ENCODE measurements at places on chromosomes 3 and 15. TPM values are rescaled to one million over a fixed set of nuclear protein-coding genes. Genes with fewer than 3 reads are reported as not detected.
A peak's percentile ranks its signal among the peaks of the same experiment; 100 is the strongest.

DNA sequence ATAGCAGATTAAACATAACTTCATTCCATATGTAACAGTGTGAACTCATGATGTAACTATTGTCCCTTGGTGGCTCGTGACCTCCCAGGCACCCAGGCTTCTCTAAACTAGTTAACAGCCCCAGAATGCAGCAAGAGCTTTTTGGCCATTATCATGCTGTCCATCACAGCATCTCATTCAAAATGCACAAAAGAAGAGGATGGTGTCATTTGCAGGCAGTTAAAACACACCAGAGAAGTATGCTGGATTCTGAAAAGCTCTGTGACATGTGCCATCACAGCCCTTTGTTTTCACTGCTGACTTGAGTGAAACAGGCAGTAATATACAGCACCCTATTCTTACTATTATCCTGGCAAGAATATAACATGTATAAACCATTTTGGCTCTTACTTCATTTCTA, 117.6 kb upstream of the CHMP2B start:
- no peak for DNase-seq
- H3K27ac ChIP-seq, result no peak overlapping the region
- H3K4me1 ChIP-seq, result no peaks in the 10 kb centered on the region
- no peaks in the 10 kb centered on the region for H3K27me3 ChIP-seq
- no peak overlapping the region for H3K4me3 ChIP-seq
- no peaks in the 10 kb centered on the region for H3K36me3 ChIP-seq

DNA sequence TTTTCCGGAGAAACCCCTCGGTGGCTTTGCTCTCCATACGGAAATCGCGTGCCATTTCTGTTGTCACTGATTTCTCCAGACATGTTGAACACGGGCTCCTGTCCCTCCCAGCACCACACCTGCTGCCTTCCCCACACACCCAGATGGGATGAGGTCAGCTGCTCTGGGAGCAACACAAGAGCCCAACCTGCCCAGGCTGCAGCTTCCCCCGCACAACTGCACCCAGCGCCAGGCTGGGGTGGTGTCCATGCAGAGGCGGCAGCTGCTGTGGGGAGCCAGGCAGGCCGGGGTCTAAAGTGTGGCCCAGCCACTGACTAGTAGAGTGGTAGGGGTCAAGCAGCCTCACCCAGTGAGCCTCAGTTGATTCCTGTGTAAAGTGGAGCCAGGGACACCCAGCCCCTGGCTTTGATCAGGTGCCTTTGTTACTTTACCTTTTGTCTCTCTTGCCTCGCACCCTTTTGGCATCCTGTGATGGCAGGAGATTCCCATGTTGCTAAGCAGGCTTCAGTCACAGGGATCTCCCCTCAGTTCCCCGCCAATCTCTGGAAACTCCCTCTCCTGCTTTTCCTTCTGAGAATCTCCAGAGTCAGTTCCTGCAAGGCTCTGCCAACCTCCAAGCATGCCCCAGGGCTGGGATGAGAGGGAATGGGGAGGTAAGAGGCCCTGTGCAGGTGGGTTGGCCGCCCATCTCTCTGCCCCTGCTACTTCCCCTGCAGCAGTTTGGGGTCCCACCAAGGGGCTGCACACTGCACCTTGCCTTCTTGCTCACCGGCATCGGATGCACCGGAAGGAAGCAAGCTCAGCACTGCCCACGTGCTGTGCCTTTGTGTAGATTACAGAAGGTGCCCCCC, 91.8 kb upstream of the ALDH1A3 start:
- H3K4me1 ChIP-seq, result no peaks in the 10 kb centered on the region
- H3K27me3 ChIP-seq, result no peaks in the 10 kb centered on the region
- no peak overlapping the region for H3K4me3 ChIP-seq
- DNase-seq, result no peak
- H3K36me3 ChIP-seq, result no peaks in the 10 kb centered on the region

DNA sequence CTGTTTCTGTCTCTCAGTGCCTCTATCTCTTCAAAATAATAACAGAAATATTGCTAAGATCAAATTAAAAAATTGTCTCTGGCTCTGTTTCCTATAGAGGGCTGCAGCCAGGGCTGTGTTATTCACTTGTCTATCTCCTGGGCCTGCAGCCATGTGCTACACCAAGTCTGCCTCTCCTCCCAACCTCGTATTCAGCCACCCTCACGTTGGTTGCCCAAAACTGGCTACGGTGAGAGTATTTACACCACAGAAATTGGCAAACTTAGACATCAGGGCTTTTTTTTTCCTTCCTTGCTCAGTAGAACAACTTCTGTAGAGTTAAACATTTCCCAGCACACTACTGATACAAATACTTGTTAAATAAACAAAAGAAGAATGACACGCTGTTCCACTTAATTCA, 320.9 kb upstream of the ICE2 start:
- peak; percentile 9 for DNase-seq
- no peaks in the 10 kb centered on the region for H3K4me1 ChIP-seq
- no peaks in the 10 kb centered on the region for H3K27me3 ChIP-seq
- no peak overlapping the region for H3K27ac ChIP-seq
- H3K36me3 ChIP-seq, result no peaks in the 10 kb centered on the region

DNA sequence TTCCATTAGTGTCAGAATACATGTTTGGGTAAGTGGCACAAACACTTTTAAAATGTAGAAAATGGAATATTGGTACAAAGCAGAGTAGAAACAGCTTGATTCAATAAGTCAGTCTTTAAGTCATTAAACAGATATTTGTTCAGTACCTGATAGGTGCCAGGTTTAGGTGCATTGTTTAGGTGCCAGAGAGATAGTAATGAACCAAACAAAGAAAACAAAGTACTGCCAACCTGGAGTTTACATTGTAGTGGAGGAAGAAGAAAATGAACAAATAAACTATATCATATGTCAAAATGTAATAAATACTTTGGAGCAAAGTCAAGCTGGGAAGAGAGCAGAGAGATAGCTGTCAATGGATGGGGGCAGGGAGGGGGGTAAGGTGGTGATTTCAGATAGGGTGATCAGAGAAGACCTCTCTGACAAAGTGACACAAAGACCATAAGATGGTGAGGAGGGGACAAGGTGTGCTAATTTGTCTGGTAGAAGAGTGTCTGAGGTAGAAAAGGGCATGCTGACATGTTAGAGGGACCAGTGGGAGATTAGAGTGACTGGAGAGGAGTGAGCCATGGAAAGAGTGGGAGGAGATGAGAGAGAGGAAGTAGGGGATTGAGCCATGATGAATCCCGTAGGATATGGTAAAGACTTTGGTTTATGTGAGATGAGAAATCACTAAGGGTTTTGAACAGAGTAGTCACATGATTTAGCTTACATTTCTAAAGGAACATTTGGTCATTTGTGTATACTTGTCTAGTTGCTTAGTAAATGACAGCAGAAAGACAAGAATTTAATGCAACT, 128.2 kb downstream of the UBE2E2 start:
- H3K27ac ChIP-seq, result no peak overlapping the region
- no peak overlapping the region for H3K4me3 ChIP-seq
- H3K27me3 ChIP-seq, result no peaks in the 10 kb centered on the region
- no peaks in the 10 kb centered on the region for H3K36me3 ChIP-seq

- DNase-seq, result no peak
- no peak overlapping the region for H3K4me3 ChIP-seq
- H3K4me1 ChIP-seq, result no peaks in the 10 kb centered on the region
Observed at GRCh38 chr3:140756240-140757016, 78.6 kb downstream of the TRIM42 start.

GRCh38 chr3:183949690-183950089, 65.0 kb upstream of the PARL start:
- no peaks in the 10 kb centered on the region for H3K27me3 ChIP-seq
- H3K4me3 ChIP-seq, result no peak overlapping the region
- no peak for DNase-seq
- peaks cover 9% of the 10 kb centered on the region for H3K36me3 ChIP-seq
- H3K4me1 ChIP-seq, result no peaks in the 10 kb centered on the region
- no peak overlapping the region for H3K27ac ChIP-seq

DNA sequence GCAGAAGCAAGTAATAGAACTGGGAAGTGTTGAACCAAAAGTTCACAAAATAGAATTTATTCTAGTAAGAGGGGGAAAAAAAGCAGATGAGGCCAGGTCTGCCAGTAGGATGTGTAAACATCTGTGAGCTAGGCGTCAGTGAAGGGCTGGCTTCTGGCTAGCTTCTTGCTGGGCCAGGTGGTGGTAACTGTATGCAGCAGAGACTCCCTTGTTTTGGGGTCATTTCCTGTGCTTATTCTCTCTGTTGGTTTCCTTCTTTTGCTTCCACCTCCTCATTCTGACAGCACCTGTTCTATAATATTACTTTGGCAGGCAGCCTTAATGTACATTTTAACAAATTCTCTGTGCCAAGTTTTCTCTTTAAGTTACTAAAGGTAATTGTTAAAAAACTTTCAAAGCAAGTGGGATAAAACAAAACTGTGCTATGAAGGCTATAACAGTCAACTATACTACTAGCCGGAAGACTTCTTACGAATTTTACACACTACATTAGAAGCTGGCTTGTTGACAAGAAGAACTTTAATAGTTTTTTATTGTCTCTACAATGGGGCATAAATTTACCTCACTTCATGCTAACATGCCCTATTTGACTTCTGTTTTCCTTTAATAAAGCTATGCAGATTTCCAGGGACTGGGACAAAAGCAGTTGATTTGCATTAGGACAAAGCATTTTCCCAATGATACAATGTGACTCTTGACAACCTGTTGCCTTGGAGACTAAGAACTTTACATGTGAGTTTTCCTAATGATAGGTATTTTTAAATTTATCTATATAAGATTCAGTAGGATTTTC, 318.8 kb upstream of the NAALADL2 start:
- H3K4me3 ChIP-seq, result no peak overlapping the region
- H3K4me1 ChIP-seq, result no peaks in the 10 kb centered on the region
- H3K27me3 ChIP-seq, result no peaks in the 10 kb centered on the region
- DNase-seq, result no peak
- H3K27ac ChIP-seq, result no peak overlapping the region

DNA sequence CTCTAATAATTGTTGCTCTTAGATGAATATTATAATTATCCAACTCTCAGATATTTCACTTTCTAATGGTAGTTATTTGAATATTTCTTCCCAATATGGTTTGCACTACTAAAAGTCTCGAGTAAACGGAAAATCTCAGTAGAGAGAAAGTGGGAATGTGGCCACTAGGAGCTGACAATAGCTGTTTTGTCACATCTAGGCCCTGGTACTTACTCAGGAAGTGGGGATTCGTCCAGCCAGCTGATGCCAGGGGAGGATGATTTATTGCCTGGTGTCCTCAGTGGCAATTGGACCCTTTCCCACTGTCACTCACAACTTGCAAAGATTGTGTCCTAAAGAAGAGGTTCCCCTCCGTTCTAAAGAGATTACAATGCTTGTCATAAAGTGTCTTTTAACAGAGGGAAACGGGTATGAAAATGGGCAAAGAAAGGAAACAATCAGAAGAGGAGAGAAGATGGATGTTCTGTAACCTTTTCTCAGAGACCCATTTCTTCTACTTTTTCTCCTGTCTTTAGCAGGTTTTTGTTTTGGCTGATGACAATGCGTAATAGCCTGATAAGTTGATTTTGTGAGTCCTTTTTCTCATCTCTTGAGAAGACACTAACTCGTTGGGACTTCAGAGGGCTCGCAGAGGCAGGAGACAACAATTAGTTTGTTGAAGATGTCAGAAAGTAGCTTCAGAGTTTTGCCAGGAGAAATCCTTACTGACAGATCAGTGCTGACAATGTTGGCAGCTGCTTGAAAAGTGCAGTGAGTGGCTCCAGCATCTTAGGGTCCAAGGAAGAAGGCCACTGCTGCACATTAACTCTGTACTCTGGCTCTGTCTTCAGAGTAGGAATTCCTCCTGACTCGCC, 320.6 kb downstream of the MECOM start:
- H3K4me1 ChIP-seq, result no peaks in the 10 kb centered on the region
- DNase-seq, result no peak
- H3K27me3 ChIP-seq, result no peaks in the 10 kb centered on the region

DNA sequence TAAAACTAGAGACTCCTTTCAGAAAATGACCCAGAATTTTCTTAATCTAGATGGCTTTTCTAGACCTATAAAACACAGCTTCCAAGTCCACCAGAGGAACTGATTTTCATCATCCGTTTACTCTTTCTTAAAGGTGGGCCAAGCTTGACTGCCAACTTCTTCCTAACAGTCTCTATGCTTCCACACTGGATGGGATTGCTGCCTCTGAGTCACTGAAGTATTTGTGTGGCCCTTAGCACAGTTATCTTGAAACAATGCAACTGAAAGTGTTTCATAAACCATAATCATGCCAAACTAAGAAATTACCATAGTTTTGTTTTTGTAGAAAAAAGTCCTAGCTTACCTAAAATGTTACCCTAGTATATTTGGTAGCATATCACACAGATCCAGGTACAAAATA, 985.7 kb downstream of the TUSC7 start:
- H3K27ac ChIP-seq, result no peak overlapping the region
- no peaks in the 10 kb centered on the region for H3K36me3 ChIP-seq
- H3K4me3 ChIP-seq, result no peak overlapping the region
- DNase-seq, result peak; percentile 85
- no peaks in the 10 kb centered on the region for H3K27me3 ChIP-seq
- H3K4me1 ChIP-seq, result no peaks in the 10 kb centered on the region

DNA sequence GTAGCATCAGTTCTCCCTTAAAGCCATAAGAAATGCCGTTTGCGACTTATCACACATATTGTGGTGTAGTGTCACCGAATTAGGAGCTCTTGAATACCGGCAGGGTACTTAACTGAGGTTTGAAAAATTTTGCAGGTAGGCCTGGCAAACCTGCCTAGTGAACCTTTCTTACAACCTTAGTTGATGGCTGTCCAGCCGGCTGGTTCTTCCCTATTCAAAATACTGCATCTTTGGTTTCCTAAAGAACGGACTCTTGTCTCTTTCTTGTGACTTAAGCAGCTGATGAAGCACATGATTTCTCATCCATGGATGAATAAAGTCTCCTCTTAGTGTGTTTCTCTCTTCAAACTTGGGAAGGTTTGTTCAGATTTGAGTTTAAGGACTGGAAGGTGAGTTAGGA, 1.5 kb downstream of the RAB7A start:
- no peak for DNase-seq
- H3K36me3 ChIP-seq, result peaks cover 2% of the 10 kb centered on the region
- no peaks in the 10 kb centered on the region for H3K27me3 ChIP-seq
- peak overlapping the region; percentile 98 for H3K27ac ChIP-seq
- peak overlapping the region; percentile 93 for H3K4me3 ChIP-seq

- peak within 1 kb of the TSS; percentile 66 for H3K27ac ChIP-seq
- no peaks in the 10 kb centered on the region for H3K36me3 ChIP-seq
- H3K4me1 ChIP-seq, result no peaks in the 10 kb centered on the region
- H3K27me3 ChIP-seq, result no peaks in the 10 kb centered on the region
Observed at GRCh38 chr3:196711838-196712513, at the start of the genes CEP19 and PIGX. Gene CEP19 (minus strand): TSS chr3:196712250. CDS start chr3:196708657, 3,593 bp downstream. Gene PIGX (plus strand): TSS chr3:196712377.

GRCh38 chr3:100209948-100210771, 50.6 kb upstream of the TBC1D23 start:
- H3K4me3 ChIP-seq, result no peak overlapping the region
- peak overlapping the region; percentile 77 for H3K27ac ChIP-seq
- no peaks in the 10 kb centered on the region for H3K27me3 ChIP-seq
- peak; percentile 19 for DNase-seq

- H3K27ac ChIP-seq, result no peak overlapping the region
- H3K4me3 ChIP-seq, result no peak overlapping the region
Observed at GRCh38 chr15:50627351-50628055, 59.1 kb downstream of the TRPM7 start.

Gene EFCAB12
- under 0.01 TPM for total RNA-seq

Gene TNFSF10
- total RNA-seq, result 4.3 TPM

Measured in fibroblast of lung (primary cell).